CD4-positive, alpha-beta T cell treated with Interleukin-12 subunit alpha and Interleukin-12 subunit beta, for 1 hour (primary cell): ENCODE measurements at places on chromosomes 7 and 10.

- DNase-seq: no peak
Measured at GRCh38 chr7:49483142-49483541, 290.3 kb upstream of the VWC2 start.

GRCh38 chr7:82175319-82175718 lies 268.3 kb downstream of the CACNA2D1 start:
- no peak for DNase-seq

DNA sequence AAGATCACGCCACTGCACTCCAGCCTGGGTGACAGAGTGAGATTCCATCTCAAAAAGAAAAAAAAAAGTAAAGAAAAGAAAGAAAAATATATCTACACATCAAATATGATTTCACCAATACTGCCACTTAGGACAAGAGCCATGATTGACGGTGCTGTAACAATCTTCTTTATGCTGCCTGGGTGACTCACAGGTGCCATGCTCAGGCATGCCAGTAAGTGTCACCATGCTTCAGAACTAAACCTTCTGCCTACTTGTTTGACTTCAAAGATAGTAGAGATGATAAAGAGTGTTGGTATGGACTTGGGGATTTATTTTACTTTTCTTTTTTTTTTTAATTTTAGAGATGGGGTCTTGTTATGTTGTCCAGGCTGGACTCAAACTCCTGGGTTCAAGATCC lies 33.6 kb upstream of the DNMBP start:
- no peak for DNase-seq

DNA sequence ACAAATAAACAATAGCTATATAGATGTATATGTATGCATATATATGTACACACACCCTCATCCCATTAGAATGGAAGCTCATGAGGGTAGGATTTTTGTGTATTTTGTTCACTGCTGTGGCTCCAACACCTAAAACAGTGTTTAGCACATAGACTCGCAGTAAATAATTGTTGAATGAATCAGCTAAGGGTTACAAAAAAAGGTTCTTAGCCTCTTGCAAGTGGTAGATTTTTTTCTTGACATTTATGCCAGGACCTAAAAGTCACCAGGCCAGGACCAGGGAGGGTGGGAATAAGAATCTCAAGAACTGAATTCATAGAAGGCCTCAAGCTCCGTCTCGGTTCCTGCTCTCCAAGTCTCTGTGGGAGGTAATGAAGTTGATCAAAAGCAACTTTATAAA lies 82.5 kb upstream of the CAPZA2 start:
- no peak for DNase-seq

DNA sequence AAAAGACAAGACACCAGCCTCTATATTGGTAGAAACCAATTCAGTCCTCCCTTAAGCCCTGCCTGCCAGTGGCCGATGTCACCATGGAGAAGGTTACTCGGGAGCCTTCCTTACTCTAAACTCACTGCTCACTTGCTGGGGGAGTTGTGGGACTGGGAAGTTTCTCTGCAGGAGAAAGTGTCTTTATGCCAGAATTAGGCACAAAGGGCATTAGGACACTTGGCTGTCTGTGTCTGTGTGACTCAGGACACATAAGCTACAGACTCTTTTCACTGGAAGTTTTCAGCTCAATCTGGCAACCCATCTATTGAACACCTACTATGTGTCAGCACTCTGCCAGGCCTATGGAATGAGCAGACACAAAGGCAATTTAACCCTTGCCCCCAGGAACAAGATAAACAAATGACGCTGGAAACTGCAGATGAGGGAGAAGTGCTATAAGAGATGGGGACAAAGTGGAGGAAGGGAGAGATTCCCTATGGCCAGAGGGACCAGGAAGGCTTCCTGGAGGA lies 49.5 kb upstream of the CACUL1 start:
- DNase-seq: no peak

GRCh38 chr10:3484306-3485056 lies 300.5 kb downstream of the KLF6 start:
- DNase-seq: no peak

GRCh38 chr10:44725404-44725803 lies 185.7 kb upstream of the TMEM72 start:
- DNase-seq: no peak

- no peak for DNase-seq
Measured at GRCh38 chr7:4439444-4439843, 242.7 kb upstream of the FOXK1 start.

DNA sequence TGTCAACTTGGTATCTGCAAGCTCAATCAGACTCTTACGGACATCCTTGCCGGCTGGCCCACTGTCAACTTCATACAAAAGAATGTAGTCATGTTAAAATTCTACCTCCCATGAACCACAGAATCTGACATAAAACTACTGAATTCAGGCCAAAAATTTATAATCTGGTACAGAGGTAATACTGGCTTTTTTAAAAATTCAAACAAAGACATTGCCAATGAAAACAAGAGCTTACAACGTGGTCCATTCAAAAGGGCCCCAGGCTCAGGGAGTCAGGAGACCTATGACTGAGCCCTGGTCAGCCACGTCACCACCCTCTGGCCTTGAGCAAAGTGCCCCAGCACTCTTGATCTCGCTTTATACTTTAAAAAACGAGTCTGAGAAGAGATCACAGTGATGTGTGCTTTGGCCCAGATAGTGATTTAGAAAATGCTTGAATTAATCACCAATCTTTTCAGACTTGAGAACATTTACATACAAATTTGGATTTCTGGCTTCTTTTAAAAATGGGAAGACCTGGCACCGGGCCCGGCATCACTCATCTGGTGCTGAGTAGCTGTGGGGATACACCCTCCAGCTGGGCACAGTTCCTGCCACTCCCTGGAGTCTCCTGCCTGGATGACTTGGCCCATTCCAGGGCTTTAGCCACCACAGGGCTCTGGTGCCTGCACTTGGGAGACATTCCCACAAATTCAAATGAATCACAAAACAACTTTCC lies 94.1 kb downstream of the PIP4K2A start:
- no peak for DNase-seq
